ENCODE measurements at places on chromosomes 12 and 14. TPM values are rescaled to one million over a fixed set of nuclear protein-coding genes. Genes with fewer than 3 reads are reported as not detected.

The SPX gene
- not detected for total RNA-seq

The SYNDIG1L gene
- total RNA-seq: not detected

DNA sequence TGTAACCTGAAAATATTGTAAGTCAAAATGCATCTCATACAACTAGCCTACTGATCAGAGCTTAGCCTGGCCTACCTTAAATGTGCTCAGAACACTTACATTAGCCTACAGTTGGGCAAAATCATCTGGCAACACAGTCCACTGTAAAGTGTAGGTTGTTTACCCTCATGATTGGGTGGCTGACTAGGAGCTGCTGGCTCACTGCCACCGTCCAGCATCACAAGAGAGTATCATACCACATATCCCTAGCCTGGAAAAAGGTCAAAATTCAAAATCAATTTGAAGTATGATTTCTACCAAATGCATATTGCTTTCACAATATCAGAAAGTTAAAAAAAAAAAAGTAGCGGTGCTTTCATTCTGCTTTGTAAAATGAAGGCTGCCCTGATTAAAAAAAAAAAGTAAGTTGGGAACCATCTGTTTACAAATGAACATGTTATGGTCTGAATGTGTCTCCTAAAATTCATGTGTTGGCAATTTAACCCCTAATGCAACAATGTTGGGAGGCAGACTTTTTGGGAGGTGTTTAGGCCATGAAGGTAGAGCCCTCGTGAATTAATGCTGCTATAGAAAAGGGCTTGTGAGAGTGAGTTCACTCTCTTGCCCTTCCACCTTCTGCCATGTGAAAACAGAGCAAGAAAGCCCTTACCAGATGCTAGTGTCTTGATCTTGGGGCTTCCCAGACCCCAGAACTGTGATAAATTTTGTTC, 211.8 kb downstream of the PPM1H start:
- DNase-seq: no peak

GRCh38 chr14:71619472-71619871, 312.8 kb upstream of the RGS6 start:
- DNase-seq: no peak

The ACOT2 gene
- 10.2 TPM for total RNA-seq

The KRT75 gene
- not detected for total RNA-seq

The KRT73 gene
- 0.52 TPM for total RNA-seq

The RECQL gene
- total RNA-seq: 83.3 TPM

The PTPRQ gene
- total RNA-seq: not detected

DNA sequence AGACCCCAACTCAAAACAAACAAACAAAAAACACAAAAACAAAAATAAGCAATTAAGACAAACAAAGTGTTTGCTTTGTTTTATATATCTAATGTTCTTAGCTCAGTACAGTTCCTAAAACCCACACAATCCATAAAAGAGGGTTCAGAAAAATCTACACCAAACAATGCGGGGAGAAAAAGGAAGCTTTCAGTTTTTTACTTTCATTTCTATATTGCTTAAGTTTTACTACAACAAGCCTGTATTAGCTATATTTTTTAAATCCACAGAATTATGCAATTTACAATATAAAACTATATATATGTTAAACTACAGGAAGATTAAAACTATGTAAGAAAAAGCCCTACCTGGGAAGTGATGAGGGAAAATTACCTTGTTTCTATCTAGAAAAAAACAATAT, 41.4 kb downstream of the CLIP1 start:
- no peak for DNase-seq

The SSTR1 gene
- total RNA-seq: not detected

The CGRRF1 gene
- total RNA-seq: 19.7 TPM

GRCh38 chr14:77580964-77581505, 35.4 kb downstream of the SPTLC2 start:
- no peak for DNase-seq

The EIF2S3B gene
- total RNA-seq: 0.33 TPM

The NCOR2 gene
- 80.8 TPM for total RNA-seq

- no peak for DNase-seq
Measured at GRCh38 chr14:72892103-72892878, 1.6 kb downstream of the DPF3 start.

The CPNE6 gene
- not detected for total RNA-seq

The ITGA5 gene
- total RNA-seq: 31.8 TPM

DNA sequence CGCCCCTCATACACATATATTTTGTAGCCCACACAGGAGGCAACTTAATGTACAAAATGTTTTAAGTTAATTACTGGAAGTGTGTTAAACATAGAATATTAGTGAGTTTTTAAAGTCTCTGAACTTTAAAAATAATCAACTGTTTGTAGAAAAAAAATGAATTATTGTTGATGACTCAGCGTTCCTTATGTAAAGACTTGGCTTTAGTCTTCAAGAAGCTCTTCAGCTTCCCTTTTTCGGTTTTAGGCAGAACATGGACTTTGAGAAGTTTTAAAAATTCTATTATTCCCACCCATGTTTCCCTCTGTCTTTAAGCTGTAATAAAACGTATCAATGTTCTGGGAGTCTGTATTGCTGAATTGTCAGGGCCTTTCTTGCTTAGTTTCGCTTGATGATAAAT, 269.5 kb downstream of the FBXL14 start:
- DNase-seq: no peak

GRCh38 chr14:68020493-68020892, 200.9 kb downstream of the RAD51B start:
- no peak for DNase-seq

GRCh38 chr12:50617657-50618056, 112.9 kb downstream of the DIP2B start:
- no peak for DNase-seq

- no peak for DNase-seq
Measured at GRCh38 chr14:38721822-38722431, 381.1 kb downstream of the SEC23A start.

The FAM181A gene
- total RNA-seq: not detected

- DNase-seq: no peak
Measured at GRCh38 chr12:108482717-108483212, 32.3 kb upstream of the FICD start.

- DNase-seq: no peak
Measured at GRCh38 chr12:51188359-51189051, 15.6 kb upstream of the TFCP2 start.

- DNase-seq: no peak
Measured at GRCh38 chr14:101897326-101897725, 67.0 kb upstream of the DYNC1H1 start.

The MGP gene
- total RNA-seq: not detected

- peak; percentile 60 for DNase-seq
Measured at GRCh38 chr14:104143521-104144452, 5.4 kb downstream of the KIF26A start.

The CAPS2 gene
- total RNA-seq: 3.8 TPM

DNA sequence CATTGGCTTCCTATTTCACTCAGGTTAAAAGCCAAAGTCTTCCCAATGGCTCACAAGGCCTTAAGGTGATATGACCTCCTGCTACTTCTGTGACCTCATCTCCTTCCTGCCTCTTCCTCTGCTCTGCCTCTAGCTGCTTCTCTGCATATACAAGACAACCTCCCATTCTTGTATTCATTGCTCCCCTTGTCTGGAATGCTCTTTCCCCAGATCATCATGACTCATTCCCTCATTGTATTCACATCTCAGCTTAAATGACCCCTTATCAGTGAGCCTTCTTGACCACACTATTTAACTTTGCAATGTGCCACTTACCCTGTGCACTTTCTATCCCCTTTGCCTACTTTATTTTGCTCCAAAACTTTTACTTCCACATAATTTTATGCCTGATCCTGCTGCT, 90.2 kb downstream of the PPP1R12A start:
- DNase-seq: no peak

DNA sequence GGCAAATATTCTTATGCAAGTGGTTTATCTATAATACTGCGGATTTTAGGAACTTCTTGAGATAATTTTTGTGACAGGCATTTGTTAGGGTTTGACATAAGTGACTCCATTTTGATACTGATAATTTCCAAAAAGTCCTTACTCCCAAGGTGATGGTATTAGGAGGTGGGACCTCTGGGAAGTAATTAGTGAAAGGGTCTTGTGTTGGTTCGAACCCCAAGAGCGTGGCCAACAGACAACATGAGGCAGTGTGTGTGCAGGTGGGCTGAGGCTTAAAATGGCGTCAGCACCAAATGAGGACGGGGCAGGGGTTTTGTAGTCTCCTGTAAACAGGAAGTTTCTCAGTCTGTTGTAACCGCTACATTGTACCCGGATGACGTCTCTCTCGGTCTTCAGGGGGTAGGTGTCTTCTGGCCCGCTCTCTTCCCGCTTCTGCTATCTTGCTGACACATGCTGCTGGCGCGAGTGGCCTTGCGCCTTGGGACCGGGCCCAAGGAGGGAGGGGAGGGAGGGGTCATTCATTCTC, 1.7 kb upstream of the C12orf43 start:
- DNase-seq: no peak

DNA sequence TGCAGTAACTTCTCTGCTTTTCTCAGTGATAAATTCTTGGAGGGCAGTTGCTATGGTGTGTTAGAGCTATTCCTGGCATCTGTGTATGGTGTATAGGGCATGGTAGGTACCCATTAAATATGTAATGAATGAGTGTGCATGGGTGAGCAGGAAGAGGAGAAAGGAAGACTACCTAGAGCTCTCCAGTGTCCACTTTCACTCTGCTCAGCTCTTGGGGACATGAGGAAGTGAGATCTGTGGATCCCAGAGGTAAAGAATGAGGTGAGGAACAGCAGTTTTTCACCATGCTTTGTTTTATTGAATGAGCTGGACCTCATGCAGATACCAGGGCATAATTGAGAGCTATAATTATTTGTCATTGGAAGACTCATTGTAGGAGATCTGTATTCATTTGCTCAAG, 444.8 kb upstream of the RGS6 start:
- no peak for DNase-seq

DNA sequence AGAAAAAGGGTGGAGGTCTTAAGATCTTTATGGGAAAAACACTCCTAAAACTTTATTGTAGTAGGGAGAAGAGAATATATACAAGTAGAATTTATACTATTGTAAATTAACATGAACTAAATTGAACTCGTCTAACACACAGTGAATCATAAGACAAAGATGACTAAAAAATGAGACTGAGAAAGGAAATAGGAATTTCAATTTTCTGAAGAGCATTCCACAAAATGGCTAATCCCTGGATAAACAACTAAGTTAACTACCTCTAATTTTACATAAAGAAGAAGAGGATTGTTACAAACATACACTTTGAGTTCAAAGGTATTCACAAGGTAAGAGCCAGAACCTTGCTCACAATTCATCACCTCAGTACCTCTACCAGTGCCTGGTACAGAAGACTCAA, 2.0 kb downstream of the MAP4K5 start:
- DNase-seq: no peak

- DNase-seq: no peak
Measured at GRCh38 chr12:11769723-11770514, 120.4 kb downstream of the ETV6 start.

- no peak for DNase-seq
Measured at GRCh38 chr14:70648346-70648745, 6.6 kb downstream of the TTC9 start.
